Hematopoietic multipotent progenitor cell treated with erythropoietin and hydrocortisone succinate and interleukin-3 and kit ligand, for 17 days (in vitro differentiated cells): ENCODE measurements at places on chromosomes 12 and 14.

GRCh38 chr12:19130224-19131024, 891 bp downstream of the PLEKHA5 start:
- no peak for DNase-seq

- no peak for DNase-seq
Observed at GRCh38 chr12:3553221-3553620, 62.2 kb downstream of the PRMT8 start.

DNA sequence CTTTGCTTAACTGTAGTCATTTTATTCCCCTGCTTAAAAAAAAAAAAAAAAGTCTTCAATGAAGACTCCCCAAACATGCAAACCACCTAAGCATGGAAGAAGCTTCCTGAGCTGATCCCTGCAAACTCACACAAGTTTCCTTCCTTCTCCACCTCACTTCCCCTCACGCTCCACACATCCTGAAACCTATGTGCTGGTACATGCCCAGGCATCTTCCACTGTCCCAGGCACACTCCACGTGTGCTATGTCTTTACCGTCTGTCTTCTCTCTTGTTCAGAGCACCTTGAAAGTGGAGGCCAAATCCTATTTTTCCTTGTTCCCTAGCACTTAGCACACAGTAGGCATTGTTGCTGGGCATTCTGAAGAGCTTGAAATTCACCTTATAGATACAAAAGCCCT, 13.4 kb downstream of the LRIG3 start:
- DNase-seq = no peak

GRCh38 chr14:63833728-63834127, 19.1 kb upstream of the SYNE2 start:
- DNase-seq = no peak

- DNase-seq = no peak
Observed at GRCh38 chr14:23388996-23389395, 12.2 kb downstream of the CMTM5 start.
